ENCODE measurements at places on chromosomes 6 and 20. TPM values are rescaled to one million over a fixed set of nuclear protein-coding genes. Genes with fewer than 3 reads are reported as not detected.

Gene VAPB
- 28.3 TPM for total RNA-seq

Gene YTHDF1
- 32.1 TPM for total RNA-seq

Gene PPARD
- total RNA-seq = 10.8 TPM

DNA sequence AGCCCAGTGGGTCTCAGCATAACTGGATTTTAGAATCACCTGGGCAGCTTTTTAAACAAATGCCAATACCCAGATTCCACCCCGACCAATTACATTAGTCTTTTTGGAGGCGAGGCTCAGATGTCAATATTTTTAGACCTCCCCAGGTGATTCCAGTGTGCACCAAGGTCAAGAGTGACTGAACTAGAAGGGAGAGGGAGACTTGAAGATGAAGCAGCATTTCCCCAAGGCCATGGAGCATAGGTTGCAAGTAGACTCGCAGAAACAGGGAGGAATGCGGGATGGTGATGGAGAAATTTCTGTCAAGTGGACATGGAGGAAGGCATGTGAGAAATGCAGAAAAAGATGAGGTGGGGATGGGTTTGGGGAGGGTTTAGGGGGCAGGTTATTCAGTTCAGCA, 64.9 kb downstream of the BCAS1 start:
- no peak for DNase-seq

- no peak for DNase-seq
Measured at GRCh38 chr6:113363866-113364265, 493.3 kb upstream of the MARCKS start.

DNA sequence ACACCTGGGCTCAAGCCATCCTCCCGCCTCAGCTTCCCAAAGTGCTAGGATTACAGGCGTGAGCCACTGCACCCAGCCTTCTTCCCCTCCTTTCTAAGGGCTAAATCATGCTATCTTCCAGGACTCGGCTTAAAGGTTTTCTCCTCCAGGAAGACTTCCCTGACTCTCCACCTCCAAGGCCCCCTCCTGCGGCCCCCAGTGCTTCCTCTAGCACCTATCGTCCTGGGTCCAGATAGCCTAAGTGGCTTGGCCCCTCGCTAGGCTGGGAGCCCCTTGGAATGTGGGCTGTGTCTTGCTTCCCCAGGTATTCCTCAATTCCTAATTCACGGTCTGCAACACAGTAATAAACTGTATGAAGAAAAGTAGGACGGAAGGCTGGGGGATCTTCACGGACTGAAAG, 36.7 kb downstream of the PIM1 start:
- no peak for DNase-seq

- no peak for DNase-seq
Measured at GRCh38 chr6:15264902-15265761, 19.3 kb downstream of the JARID2 start.

DNA sequence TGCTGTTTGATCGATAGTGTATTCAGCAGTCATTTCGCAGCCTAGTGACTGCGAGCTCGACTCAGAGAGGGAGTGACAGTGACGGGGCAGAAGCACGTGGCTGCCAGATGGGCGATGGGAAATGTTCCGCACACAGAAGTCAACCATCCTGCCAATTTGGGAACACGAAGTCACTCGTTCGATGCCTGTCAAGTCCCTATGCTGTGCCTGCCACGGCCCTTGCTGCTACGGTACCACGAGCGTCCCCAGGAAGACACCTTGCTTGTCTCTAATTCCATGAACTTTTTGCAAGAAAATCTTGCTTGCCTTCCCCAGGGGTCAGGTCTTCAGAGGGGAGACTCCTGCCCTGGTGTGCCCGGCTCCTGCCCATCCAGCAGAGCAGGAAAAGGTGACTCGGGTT, 17.0 kb upstream of the STX16 start:
- no peak for DNase-seq

- DNase-seq = peak; percentile 60
Measured at GRCh38 chr6:20302168-20302567, 89.9 kb upstream of the MBOAT1 start.

GRCh38 chr20:17810062-17810631, 110.4 kb downstream of the BANF2 start:
- DNase-seq = no peak

DNA sequence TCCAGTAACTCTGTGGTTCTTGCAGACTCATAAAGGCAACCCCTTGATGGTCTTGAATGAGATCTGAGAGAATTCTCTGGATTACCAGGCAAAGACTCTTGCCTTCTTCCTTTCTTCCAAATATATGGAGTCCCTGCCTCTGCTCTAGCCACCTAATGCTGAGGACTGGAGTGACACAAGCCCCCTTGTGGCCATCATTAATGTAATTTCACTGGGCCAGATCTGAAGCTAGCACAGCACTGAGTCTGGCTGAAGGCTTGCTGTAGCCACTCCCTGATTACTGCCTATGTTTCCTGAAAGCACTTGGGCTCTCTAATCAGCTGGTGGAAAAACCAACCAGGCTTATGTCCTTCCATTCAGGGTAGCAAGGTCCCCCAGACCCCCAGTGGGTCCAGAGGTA, 559.3 kb upstream of the IRAK1BP1 start:
- no peak for DNase-seq

Gene THEMIS
- total RNA-seq = 0.39 TPM

GRCh38 chr6:132568611-132569010, 1.5 kb upstream of the TAAR6 start:
- DNase-seq = no peak

Gene HSPA1A
- total RNA-seq = 235 TPM

GRCh38 chr20:45346291-45346718, 1.9 kb downstream of the SDC4 start:
- DNase-seq = no peak
